RCC 7860 (cell line): ENCODE measurements at places on chromosomes 1 and 21.

DNA sequence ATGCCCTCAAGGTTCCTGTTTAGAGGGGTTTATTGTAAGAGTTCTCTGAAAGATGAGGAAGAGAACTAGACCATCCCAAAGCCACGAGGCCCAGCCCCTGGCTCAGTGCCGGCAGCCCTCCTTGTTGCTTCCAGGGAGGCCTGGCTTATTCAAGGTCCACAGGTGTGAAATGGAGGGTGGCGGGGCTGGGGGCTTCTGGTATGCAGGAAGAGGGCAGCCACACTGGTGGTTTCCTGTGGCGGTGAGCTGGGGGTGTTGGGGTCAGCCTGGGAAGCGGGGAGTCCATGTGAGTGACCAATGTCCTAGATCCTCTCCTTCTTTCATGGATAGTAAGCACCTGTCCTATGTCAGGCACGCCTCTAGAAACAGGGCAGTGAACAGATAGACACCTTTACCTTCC is 138.2 kb downstream of the CAMTA1 start:
- DNase-seq, result no peak

GRCh38 chr21:41032541-41032940 is 135.4 kb upstream of the BACE2 start:
- DNase-seq, result no peak

DNA sequence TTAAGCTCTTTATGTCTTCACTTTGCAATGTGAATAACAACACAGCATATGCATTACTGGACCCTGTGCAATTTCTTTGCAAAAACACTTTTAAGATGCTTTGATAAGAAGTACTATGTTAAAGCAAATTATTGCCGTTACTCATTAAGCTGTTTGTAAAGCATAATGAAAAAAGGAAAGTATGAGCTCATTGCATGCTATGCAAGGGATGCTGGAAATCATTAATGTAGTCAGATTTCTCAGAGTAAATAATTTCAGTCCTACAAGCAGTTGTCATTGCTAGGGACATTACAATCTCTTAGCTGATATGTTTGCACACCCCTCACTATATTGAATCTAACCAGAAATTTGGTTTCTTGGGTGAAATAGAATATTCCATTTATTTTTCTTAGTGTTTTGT is 982.5 kb upstream of the ADGRL2 start:
- no peak for DNase-seq

- DNase-seq, result no peak
Measured at GRCh38 chr1:56799605-56800400, 19.4 kb downstream of the FYB2 start.

- no peak for DNase-seq
Measured at GRCh38 chr1:18348354-18348753, 132.4 kb upstream of the KLHDC7A start.

- DNase-seq, result no peak
Measured at GRCh38 chr1:183998045-183998444, 39.5 kb downstream of the COLGALT2 start.

DNA sequence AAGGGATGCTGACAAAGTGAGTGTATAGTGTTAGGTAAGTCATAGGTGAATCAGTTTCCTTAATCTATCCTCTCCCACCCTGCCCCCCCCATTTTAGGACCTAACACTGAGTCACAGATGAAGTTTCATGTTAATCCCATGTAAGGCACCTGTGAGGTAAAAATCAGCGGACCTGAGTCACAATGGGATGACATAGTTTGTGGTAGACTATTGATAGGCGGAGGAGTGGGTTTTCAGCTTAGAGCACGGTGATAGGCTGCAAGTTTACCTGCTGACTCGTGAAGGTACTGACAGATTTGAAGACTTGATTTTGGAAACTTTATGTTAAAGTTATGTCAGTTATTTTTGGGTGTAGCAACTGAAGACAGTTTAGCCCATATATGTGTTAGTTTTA is 1.7 kb downstream of the TOR1AIP1 start:
- peak; percentile 45 for DNase-seq

- no peak for DNase-seq
Measured at GRCh38 chr1:228184152-228184551, 18.5 kb downstream of the IBA57 start.

DNA sequence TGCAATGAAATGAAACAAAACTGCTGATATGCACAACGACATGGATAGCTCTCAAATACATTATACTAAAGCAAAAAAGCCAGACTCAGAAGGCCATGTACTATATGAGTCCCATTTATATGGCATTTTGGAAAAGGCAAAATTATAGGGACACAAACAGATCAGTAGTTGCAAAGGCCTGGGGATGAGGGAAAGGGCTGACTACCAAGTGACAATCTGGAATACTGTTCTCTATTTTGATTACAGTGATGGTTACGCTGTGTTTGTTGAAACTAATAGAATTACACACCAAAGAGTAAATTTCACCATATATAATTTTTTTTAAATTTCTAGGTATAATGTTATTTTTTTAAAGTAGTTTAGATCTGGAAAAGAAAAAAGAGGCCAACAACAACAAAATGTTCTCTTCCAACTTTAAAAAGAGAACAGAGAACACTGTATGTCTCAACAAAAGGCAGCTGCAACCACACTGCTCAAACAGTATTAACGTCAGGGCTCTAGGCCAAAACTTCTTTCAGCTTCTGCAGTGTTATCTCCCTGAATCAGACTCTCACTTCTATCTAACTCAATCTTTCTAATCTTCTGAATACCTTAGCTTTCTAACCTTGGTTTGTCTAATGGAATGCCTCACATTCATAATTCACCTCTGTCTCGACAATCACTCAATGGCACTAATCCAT is 75.8 kb downstream of the FOXJ3 start:
- no peak for DNase-seq

GRCh38 chr1:18515120-18515667 is 34.5 kb downstream of the KLHDC7A start:
- no peak for DNase-seq

GRCh38 chr1:51570063-51570710 is 46.7 kb upstream of the OSBPL9 start:
- peak; percentile 40 for DNase-seq

DNA sequence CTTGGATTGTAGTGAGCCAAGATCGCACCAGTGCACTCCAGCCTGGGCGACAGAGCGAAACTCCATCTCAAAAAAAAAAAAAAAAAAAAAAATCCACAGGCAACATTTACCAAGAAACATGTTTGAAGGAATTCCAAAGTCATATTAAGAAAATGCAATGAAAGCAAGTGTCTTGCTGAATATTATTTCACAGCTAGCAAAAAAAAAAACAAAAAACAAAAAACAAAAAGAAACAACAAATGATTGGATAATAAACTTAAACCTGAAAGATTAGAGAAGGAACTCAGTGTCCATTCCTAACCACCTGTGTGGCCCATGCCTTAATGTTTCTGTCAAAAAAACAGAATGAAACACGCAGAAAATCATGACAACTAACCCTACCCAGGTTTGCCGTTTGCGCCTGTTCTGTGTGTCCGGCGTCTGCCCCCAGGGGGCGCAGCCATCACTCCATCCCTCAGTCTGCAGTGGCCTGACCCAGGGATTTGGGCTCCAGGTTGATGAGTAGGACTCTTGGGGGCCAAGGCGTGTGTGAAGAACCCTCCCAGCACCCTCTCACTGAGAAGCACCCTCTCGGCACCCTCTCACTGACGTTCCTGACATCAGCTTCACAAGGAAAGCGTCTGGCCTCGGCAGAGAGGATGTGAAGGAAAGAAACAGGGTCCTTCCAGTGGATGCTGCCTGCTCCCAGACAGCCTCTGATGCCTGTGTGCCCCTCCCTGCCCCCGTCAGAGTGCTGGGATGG is 19.2 kb upstream of the PTTG1IP start:
- DNase-seq, result no peak

DNA sequence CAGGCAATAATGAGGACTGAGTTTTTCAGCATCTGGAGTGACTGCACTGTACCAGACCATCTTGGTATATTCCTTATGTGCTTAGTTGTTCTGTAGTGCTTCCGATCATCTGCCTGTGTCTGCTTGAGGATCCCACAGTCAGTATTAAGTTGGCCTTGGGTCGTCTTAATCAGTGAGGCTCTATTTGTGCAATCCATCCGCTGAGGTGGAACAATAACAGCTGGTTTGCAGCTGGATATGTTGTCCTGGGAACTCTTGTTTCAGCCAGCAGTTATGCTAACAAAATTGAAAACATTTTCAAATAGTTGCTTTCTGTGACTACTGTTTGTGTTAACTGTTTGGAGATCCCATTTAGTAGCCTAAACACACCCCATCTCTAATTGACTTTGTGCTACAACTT is 73.7 kb downstream of the LAMC1 start:
- no peak for DNase-seq

GRCh38 chr1:162549001-162549400 is 12.5 kb upstream of the UAP1 start:
- no peak for DNase-seq

DNA sequence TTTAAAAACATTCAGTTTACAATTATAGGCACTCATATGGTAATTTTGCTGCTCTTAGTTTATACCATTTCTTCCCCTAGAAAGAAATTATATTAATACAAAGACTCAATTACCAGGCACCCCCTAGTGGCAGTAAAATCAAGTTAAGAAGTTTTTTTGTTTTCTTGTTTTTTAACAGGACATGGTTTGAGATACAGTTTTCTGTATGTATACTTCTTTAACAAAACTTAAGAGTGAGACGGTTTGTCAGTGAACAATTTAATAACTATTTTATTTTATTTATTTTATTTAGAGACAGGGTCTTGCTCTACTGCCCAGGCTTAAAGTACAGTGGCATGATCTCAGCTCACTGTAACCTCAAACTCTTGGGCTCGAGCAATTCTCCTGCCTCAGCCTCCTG is 224.6 kb downstream of the FAF1 start:
- peak; percentile 24 for DNase-seq

GRCh38 chr1:4638345-4638729 is 16.1 kb upstream of the AJAP1 start:
- no peak for DNase-seq

GRCh38 chr1:193590102-193590501 is 403.7 kb upstream of the B3GALT2 start:
- DNase-seq, result no peak

GRCh38 chr1:186974774-186975181 is 146.0 kb downstream of the PLA2G4A start:
- no peak for DNase-seq

- DNase-seq, result no peak
Measured at GRCh38 chr1:211928290-211928801, 97.8 kb upstream of the LPGAT1 start.

- no peak for DNase-seq
Measured at GRCh38 chr1:105894006-105894405, 1162.5 kb upstream of the PRMT6 start.

- peak; percentile 40 for DNase-seq
Measured at GRCh38 chr1:16151196-16151994, 4.5 kb downstream of the EPHA2 start.

- no peak for DNase-seq
Measured at GRCh38 chr1:28663871-28664470, 4.6 kb upstream of the GMEB1 start.

GRCh38 chr1:110879758-110880606 is 7.0 kb downstream of the CD53 start:
- no peak for DNase-seq

GRCh38 chr1:93623875-93624274 is 57.8 kb downstream of the BCAR3 start:
- no peak for DNase-seq

DNA sequence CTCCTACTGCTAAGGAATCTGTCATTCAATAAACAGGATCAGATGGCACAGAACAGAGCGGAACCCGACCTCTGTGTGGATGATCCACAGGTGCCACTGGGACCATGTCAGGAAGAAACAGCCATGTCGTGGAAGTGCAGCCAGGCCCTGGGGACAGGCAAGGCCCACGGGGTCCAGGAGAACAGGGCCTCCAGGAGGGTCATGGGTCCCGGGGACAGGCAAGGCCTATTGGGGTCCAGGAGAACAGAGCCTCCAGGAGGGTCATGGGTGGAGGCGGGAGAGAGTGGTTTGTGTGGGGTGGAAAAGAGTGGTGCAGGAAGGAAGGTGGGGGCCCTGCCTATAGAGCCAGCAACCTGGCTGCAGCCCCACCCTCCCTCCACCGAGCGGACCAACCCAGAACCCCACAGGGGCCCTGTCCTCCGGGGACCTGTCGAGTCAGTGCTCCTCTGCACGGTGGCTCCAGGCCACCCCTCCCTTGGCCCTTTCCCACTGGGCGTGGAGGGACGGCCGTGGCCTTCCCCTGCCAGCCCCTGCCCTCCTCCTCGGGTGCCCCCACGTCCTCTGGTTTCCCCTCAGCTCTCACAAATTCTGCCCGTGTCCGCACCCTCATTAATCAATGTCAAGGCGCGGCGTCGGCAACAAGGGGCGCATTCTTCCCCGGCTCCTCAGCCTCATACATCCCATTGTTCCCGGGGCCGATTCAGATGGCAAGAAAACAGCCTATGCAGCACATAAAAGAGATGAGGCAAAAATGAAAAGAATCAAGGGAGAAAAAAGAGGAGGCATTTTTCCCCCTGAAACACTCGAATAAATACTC is 146.4 kb downstream of the PRDM16 start:
- DNase-seq, result no peak

DNA sequence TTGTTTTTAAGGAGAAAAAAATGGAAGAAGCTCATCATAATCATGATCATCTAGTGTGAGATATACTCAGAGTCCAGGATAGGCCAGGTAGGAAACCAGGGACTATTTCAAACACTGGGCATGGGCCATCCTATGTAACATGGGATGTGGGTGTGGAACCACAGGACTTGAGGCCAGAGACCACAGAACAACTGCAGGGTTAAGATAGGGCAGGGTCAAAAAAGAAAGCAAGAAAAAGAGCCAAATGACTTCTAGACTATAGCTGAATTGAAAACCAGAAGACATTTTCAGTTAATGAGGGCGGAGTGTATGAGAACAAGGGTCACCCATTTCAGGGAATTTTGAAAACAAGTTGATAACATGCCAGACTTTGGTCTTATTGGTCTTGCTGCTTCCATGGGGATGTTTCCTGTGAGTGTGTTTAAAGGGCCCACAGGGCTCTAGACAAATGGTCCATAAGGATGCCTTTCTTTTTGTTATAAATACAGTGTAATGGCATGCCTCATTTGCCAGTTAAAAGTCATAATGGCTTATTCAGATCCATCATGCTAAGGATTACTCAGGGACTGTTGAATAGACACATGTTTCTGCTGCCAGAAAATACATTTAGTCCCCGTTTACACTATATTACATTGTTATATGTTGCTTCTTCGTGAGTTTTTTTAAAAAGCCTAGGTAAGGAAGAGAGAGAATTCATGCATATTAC is 182.0 kb upstream of the C21orf91 start:
- DNase-seq, result no peak

DNA sequence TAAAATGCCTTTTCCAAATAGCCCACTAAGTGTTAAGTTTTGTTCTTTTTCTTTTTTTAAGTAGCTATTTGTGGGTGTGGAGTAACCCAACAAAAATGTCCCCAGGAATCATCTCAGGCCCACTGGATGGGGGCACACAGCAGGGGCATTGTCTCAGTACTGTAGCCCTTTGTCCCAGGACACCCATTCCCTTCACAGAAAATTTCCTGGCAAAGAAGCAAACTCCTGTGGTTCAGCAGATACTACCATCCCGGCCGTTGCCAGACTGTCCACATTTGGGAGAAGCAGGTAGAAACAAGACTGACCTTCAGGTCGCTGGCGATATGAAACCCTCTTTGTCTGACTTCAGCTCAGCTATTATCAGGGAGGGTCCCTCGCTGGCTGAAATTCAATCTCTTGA is 23.7 kb upstream of the SRRM1 start:
- DNase-seq, result no peak
